Kidney epithelial cell (primary cell): ENCODE measurements at places on chromosomes 5 and 9. TPM values are rescaled to one million over a fixed set of nuclear protein-coding genes. Genes with fewer than 3 reads are reported as not detected.

DNA sequence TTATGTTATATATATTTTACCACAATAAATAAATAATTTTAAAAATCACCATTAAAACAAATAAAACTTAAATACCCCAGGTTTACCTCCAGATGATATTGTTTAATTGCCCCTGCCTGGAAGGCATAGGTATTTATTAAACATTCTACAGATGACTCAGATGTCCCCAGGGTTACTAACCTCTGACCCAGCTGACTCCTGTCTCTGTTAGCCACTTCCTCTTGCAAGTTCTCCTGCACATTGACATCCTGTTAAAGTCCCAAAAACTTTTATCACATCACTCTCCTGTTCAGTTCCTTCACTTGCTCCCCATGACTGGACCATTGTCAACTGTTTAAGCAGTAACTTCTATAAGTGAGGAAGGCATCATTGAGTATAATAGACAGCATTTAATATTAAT is 37.0 kb upstream of the RAB3C start:
- no peak for DNase-seq

- DNase-seq, result no peak
Observed at GRCh38 chr5:73328640-73329039, 119.9 kb downstream of the FOXD1 start.

The FRMD3 gene
- 5.0 and 5.2 TPM in 2 replicates for total RNA-seq

- no peak for DNase-seq
Observed at GRCh38 chr5:161311965-161312364, 234.6 kb downstream of the GABRB2 start.

GRCh38 chr9:7287065-7287464 is 512.5 kb downstream of the DMAC1 start:
- no peak for DNase-seq

GRCh38 chr5:90941002-90941720 is 382.6 kb downstream of the ADGRV1 start:
- no peak for DNase-seq

GRCh38 chr9:33103501-33104281 is 27.2 kb upstream of the SMU1 start:
- no peak for DNase-seq

DNA sequence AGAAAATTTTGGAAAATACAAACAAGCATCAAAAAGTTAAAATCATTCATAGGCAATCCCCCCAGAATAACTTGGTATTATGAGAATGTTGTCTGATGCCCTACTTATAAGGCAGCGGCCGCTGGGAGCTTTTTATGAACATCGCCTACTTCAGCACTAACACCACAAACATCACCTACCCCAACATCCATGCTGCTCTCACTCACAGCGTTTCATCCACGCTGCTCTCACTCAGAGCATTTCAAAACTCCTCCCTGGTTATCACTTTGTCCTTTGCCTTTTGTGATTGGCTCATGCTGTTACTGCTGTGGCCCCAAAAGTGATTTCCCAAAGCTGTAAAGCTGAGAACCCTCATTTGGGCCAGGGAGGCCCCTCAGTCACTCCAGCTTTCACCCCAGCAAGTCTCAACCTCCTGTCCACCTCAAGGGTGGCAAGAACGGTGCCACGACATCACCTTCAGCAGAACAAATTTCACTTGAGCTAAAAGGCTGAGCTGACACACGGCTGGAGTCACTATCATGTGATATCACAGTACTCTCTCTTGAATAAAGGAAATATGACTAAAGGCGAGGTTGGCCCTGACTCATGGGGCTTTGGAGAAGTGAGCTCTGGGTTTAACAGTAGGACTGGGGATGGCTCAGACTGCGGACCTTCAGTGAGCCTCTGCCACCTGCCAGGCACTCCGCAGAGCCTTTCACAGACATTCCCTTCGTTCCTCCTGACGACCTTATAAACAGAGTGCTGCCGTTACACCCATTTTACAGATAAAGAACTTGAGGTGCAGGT is 25.2 kb downstream of the SHC3 start:
- DNase-seq, result peak; percentile 73

DNA sequence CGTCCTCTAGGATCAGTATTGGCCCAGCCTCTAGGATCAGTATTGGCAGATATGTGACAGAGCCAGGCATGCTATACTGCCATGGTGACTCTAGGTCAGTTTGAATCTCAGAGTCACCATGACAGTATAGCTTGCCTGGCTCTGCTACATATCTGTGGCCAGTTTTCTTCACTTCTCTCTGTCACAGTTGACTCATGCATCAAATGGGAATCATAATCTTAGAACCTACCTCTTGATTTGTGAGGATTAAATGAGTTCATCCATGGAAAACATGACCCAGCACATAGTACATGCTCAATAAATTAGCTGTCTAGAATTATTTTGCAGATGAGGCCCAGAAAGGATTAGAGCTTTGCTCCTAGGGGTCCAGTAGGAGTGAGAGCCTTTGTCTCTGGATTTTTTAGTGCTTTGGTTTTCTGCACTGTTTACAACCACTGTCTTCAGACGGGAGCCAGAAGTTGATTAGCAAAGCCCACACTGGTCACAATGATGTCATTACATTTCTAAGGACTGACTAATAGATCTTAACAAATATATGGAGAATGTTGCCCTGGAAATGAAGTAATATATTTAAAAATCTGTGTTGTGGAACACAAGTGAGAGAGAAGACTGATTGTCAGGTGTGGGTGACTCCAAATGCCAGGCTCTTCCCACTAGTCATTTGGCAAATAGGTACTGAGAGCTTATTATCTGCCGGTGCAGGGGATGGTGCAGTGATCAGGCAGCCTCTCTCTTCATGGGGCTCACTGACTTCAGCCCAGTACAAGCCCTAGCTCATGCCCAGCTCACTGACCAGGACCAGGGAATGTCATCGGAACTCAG is 76.0 kb downstream of the COL15A1 start:
- DNase-seq, result peak; percentile 91

The ADAMTSL2 gene
- total RNA-seq, result 0.54 and 1.2 TPM in 2 replicates

The PLAA gene
- total RNA-seq, result 34.8 and 36.3 TPM in 2 replicates

GRCh38 chr5:155960177-155960576 is 366.8 kb upstream of the SGCD start:
- DNase-seq, result no peak

- no peak for DNase-seq
Observed at GRCh38 chr5:761854-762710, 22.4 kb downstream of the ZDHHC11B start.

The SEMA6A gene
- 6.3 and 9.2 TPM in 2 replicates for total RNA-seq

The C9orf153 gene
- total RNA-seq, result not detected in 2 replicates

DNA sequence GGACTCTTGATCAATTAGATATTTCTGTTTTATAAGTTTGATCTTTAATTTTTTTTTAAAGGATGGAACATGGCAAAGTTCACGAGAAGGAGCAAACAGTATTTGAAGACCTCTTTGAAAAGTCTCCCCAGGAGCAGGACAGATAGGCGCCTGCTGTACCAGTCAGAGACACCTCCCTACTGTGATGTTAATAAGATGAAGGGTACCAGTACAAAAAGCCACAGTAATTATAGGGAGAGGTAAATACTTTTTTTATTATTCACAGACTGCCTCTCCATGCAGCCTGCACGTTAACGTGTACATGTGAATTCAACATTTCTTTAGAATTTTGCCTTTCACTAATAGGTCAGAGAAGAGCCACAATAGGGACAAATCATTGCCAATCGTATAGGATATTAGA is 146.5 kb upstream of the CDH6 start:
- no peak for DNase-seq

DNA sequence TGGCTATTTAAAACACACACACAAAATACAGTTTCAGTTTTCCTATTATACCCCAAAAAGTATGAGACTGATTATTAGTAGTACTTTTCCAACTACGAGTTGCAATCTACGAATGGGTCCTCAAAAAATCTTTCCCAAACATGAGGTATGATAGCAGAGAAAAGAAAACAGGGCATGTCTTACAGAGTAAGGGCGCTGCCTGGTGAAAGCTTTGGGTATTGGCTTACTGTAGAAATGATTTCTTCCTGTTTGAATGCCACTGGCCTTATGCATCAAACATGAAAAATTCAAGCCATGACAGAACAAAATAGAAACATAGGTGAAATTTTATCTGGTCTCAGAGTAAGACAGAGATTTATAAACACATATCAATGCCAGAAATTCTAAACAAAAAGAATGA is 448.0 kb downstream of the SPOCK1 start:
- no peak for DNase-seq

The LPAR1 gene
- total RNA-seq, result 4.6 and 6.4 TPM in 2 replicates

The BAG1 gene
- 54.8 and 59.0 TPM in 2 replicates for total RNA-seq

- no peak for DNase-seq
Observed at GRCh38 chr5:159392871-159393270, 62.6 kb upstream of the IL12B start.

DNA sequence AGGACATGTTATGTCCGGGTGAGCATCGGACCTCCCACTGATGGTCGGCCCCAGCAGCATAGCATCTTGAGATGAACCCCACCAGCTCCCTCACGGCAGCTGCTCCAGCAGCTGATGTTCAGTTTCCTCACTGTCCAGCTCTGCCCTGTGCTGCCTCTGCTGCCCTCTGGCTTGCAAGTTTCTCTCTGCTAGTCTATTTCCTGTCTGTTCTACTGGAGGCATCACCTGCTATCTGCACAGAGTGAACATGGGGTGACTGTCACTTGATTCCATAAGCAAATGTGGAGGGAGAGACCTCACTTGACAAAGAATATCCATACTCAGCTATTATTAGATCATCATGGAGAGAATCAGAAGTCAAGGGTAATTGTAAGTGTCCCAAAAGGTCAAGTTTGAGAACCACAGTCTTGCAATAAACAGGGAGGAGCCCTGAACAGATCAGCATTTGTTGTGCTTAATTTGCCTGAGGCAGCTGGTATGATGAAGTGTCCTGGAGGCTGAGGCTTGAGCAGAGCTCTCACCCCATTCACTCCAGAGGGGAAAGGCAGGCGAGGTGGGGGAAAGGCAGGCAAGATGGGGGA is 702.8 kb downstream of the SEMA5A start:
- no peak for DNase-seq

- DNase-seq, result no peak
Observed at GRCh38 chr5:96338624-96339415, 94.2 kb downstream of the PCSK1 start.

The CKS2 gene
- total RNA-seq, result 57.7 and 113 TPM in 2 replicates

The TNC gene
- 289 and 342 TPM in 2 replicates for total RNA-seq

GRCh38 chr9:127770905-127771569 is 7.4 kb downstream of the SH2D3C start:
- peak; percentile 77 for DNase-seq

The EPB41L4A gene
- total RNA-seq, result 17.9 and 30.6 TPM in 2 replicates

GRCh38 chr9:126449725-126450667 is 123.4 kb downstream of the MVB12B start:
- DNase-seq, result no peak

GRCh38 chr9:90975781-90976538 is 174.3 kb downstream of the SYK start:
- DNase-seq, result no peak

- DNase-seq, result peak; percentile 56
Observed at GRCh38 chr9:91978740-91979414, 28.8 kb upstream of the ROR2 start.

DNA sequence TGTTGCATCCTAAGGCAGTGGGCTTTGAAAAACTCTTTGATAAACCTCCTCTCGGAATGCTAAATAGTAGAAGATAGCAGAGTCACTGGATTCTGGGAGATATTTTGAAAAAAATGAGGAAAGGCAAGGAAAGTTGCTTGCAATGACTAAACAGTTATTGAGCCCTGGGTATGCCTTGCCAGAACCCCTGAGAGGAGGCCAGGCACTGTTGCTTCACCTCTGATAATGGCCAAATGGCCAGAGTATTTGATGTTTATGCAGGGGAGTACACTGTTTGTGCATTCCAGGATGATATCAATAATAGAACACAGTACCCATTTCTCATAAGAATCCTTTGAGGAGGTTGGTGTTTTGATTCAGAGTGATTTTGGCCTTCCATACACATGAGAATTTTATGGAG is 935.1 kb upstream of the WWC1 start:
- no peak for DNase-seq

The TRIO gene
- total RNA-seq, result 174 and 196 TPM in 2 replicates

DNA sequence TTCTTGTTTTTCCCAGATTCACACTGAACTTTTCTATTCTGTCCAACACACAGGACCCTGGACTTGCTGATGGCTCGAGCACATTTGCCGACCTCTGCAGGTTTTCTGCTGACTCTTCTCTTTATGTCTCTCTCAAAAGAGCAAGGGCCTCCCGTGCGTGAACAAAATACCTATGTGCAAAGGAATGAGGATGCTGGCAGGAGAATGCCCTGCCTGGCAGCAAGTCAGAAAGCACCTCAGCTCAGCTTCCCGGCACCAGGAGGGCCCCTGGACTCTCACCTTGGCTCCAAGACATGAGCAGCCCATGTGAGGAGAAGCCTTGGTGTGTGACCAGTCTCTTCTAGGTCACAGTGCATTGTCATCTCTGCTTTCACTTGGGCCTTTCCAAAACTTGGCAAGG is 36.1 kb downstream of the PAPPA start:
- DNase-seq, result no peak

- DNase-seq, result no peak
Observed at GRCh38 chr5:60597572-60598320, 102.2 kb downstream of the DEPDC1B start.

GRCh38 chr9:98008764-98009163 is 25.6 kb downstream of the ANP32B start:
- DNase-seq, result no peak

DNA sequence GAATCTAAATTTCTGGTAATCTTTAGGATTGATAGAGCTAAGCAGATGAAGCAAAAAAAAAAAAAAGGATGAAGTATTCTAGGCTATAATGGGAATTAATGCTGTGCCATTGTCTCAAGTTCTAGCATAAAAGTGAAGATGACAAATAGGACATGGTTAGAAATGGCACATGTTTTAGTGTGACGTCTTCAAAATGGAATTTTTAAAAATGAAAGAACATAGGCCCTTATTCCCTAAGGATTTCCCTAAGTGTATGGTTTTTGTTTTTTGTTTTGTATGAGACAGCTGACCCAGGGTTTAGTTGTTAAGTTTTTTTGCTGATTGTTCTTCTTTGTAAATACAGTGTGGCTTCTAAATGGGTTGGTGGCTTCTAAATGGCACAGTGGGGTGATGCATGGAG is 7.1 kb downstream of the TLE4 start:
- DNase-seq, result no peak

DNA sequence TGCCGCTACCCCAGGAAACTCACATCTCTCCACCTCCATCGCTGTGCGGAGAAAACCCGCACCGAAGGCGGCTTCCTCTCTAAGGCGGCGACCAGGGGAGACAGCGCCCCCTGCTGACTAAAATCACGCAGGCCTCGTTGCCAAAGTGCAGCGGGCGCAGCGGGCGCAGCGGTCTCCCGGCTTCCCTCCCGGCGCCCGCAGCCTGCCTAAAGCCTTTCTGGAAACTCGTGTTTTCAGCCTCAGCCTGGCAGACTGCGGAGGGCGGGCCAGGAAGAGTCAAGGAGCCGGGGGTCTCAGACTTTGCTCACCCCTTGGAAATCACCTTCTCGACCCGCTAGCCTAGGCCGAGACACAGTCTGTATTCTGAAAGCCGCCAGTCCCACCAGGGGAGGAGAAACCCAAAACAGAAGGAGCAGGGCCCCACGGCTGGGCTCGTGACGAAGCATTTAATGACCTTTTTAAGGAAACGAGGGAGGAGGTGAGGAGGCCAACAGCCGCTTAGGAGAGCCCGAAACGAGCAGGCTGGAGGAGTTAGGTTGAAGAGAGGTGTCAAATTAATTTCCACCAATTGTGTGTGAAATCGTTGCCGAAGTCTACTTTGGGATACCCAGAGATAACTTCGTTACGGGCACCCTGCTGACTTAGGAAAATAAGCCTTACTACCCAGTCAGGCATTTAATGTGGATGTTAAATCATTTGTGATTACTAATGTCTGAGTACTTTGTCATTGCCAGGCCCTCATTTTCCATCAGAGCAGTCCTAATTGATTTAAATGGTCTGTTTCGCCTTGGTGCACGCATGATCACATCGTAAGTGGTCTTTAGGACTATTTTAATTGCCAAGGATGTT is 7.3 kb upstream of the FOXB2 start:
- DNase-seq, result no peak
